Activated naive CD4-positive, alpha-beta T cell treated with anti-CD3 and anti-CD28 coated beads, Interleukin-2, amount 50 U/mL, for 16 hours (primary cell): ENCODE measurements at places on chromosomes 13 and 19.

GRCh38 chr19:32458500-32459123 lies 53.0 kb downstream of the DPY19L3 start:
- no peak for DNase-seq

- DNase-seq = no peak
Measured at GRCh38 chr13:80716610-80717081, 375.7 kb upstream of the SPRY2 start.

DNA sequence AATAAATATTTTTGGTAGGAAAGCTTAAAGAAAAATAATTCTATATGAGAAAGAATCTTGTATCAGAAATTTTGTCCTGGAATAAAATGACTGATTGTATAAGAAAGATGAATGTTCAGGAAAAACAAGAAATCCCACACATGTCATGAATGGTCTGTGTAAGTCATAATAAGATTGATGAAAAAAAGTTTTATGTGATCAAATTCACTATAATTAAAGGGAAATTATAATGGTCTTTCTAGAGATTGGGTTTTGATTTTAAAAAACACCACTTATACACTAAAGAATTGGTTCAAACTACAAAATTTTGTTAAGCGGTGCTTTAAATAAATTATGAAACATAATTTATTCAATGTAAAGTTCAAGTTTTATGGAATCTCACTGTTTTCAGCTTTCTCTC lies 7.2 kb upstream of the ZNF841 start:
- DNase-seq = no peak

- DNase-seq = no peak
Measured at GRCh38 chr13:20124303-20124702, 36.5 kb downstream of the GJA3 start.

DNA sequence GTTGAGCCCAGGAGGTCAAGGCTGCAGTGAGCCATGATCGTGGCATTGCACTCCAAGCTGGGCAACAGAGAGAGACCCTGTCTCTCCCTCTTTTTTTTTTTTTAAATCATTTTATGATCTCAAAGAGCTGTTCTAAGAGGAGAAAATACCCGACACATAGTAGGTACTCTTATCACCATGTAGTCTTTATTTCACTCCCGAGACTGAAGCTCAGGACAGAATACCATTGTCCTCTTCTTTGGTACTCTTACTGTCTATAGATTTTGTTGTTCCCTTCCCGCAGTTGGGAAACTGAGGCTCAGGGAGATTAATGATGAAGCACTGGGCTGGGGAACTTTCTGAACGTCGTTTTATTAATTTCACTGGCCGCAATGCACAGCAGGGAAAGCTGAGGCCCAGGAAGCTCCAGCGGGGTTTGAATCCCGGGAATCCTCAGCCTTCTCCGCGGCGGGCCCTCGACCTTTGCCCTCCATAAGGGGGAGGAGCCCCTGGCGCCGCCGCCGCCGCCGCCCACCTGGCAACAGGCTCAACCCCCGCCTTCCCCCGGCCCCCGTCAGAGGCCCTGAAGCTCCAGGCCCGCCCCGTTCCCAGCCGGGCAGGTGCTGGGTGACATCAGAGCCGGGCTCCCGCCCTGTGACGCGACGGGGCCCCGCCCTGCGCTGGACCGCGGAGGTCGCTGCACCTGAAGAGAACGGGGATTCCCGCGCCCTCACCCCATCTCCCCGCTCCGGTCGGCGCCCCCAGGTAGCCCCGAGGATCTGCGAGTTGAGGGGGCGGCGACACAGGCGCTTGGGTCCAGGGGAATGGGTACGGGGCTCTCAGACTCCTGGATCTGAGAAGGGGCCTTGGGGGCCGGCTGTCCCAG lies 1.6 kb downstream of the MYH14 start:
- DNase-seq = peak; percentile 22

GRCh38 chr19:40339018-40339728 lies 9.0 kb downstream of the C19orf47 start:
- no peak for DNase-seq

DNA sequence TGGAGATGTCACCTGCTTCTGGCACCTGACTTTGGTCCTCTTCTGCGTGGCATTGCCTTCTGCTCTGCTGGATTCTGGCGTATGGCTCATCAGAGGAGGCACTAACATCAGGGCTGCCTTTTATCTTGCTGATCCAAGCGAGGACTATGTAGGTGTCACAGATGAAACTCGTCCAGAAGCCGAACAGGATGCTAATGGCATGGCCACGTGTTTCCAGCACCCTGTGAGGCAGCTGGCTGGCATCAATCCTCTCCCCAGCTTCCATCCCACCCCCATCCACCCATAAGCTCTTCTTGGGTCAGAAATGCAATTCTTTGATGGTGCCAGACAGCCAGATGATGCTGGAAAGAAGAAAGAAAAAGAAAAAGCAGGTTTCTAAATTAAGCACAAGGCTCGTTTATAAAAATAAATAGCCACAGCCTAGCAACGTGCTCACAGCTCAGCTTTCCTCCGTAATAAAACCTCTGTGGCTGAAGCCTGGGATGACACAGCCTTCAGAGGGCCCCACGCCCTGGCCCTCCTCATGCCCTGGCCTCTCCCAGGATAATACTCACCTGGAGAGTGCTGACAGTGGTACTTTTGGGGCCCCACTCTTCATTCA lies 212.9 kb upstream of the SERP2 start:
- no peak for DNase-seq

DNA sequence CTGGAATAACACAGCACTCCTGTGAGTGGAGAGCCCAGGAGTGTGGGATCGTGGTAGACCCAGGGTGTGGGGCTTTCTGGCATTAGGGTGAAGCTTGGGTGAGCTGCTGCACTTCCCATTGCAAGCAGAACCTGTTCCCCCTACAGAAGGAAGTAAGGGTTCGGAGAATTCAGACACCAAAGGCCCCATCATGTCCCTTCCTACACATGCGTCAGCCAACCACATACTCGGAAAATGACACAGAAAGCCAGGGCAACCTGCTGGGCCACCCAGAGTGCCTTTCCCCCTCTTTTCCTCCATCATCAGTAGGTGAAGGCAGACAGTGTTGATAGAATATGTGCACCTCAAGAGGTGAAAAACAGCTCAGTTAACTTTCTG lies 42.9 kb downstream of the GGACT start:
- no peak for DNase-seq

DNA sequence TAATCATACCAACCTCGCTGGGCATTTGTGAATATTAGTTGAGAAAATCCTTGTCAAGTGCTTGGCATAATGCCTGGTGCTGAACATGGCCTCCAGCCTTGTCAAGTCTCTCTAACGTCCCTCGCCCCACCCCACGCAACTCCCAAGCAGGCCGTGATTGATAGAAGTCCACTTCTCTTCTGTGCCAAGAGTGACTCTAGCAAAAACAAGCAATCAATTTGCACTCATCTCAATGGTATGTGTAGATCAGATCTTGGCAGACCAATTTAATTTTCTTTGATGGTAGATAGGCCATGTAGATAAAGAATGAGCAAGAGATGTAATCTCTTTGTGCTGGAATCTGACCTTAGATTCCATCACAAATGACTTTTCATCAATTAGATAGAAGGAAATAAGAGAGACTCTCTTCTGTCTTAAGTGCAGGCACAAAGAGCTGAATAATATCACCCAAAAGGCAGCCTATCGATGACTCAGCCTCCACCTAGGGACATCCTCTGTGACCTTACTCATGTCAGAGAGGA lies 31.0 kb upstream of the KATNAL1 start:
- DNase-seq = no peak

- DNase-seq = no peak
Measured at GRCh38 chr19:53908935-53909415, at the start of gene CACNG7. Gene CACNG7, plus strand, starts transcription at chr19:53909278. Its CDS starts 3,554 bp downstream, at chr19:53912832.

- no peak for DNase-seq
Measured at GRCh38 chr13:73168953-73169401, 110.2 kb downstream of the KLF5 start.

DNA sequence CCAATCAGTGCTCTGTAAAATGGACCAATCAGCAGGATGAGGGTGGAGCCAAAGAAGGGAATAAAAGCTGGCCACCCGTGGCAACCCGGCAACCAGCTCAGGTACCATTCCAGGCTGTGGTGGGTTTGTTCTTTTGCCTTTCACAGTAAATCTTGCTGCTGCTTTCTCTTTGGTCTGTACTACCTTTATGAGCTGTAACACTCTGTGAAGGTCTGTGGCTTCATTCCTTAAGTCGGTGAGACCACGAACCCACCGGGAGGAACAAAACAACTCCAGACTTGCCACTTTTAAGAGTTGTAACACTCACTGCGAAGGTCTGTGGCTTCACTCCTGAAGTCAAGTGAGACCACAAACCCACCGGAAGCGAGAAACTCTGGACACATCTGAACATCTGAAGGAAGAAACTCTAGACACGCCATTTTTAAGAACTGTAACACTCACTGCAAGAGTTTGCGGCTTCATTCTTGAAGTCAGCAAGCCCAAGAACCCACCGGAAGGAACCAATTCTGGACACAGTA lies 16.5 kb upstream of the SPACA6 start:
- peak; percentile 31 for DNase-seq

GRCh38 chr19:35596366-35596999 lies 10.5 kb downstream of the PMIS2 start:
- DNase-seq = no peak

- DNase-seq = no peak
Measured at GRCh38 chr13:55682776-55683175, 1457.9 kb upstream of the PRR20A start.

GRCh38 chr19:16888629-16889365 lies at the start of gene F2RL3:
Gene F2RL3, plus strand, starts transcription at chr19:16888999. Its CDS starts 191 bp downstream, at chr19:16889190.
- no peak for DNase-seq

DNA sequence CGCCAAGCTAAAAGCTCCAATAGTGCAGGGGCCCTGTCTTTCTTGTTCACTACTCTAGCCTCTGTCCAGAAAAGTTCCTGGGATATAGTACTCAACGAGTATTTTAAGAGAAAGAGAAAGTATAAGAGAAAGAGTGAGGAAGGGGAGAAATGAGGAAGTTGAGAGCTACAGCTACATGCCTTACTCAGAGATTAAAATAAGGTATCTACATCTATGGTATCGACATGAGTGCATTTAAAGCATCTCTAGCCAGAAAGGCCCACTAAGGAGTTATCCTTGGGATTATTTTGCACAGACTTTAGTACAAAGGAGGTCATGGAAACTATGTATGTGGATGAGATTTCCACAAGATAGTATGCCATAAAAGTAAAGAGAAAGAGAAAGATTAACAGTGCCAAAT lies 28.5 kb downstream of the MYCBP2 start:
- DNase-seq = no peak
